ENCODE measurements at places on chromosomes 13 and 19. TPM values are rescaled to one million over a fixed set of nuclear protein-coding genes. Genes with fewer than 3 reads are reported as not detected.

DNA sequence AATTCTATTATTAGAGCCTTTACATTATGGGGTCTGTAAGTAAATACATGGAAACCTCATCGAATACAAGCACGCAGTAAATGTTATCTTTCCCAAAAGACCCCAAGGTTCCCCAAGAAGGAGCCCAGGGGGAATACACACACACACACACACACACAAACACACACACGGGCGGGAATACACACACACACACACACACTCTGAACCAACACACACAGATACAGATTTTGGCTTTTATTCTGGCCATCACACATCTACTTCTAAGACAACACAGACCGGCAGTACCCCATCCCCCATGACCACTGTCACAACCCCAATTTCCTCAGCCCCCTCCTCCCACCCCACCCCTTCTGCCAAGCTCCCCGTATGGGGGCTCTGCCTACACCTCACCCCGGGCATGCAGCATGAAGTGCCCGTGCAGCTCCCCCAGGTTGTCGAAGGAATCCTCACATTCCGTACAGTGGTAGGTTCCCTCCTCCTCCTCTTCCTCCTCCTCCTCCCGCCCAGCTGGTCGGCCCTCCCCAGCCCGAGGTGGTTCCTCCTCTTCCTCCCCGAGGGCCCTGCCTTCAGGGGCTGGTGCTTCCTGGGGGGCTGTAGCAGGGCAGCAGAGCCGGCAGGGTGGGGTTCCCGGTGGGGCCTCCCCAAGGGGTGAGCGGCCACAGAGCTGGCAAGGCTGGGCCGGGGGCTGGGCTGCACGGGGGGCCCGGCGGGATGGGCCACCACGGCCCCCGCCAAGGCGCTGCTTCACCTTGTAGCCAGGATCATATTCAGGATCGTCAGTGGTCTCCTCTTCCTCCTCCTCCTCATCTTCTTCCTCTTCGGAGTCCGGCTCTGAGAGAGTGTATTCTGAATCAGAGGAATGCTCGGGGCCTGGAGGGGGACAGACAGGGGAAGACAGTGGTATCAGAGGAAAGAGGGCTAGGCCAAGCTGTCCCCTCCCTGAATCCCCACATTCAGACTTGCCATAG is 4.4 kb upstream of the SRRM5 start:
- no peaks in the 10 kb centered on the region for H3K27me3 ChIP-seq
- no peak overlapping the region for H3K4me3 ChIP-seq
- H3K27ac ChIP-seq: no peak overlapping the region

DNA sequence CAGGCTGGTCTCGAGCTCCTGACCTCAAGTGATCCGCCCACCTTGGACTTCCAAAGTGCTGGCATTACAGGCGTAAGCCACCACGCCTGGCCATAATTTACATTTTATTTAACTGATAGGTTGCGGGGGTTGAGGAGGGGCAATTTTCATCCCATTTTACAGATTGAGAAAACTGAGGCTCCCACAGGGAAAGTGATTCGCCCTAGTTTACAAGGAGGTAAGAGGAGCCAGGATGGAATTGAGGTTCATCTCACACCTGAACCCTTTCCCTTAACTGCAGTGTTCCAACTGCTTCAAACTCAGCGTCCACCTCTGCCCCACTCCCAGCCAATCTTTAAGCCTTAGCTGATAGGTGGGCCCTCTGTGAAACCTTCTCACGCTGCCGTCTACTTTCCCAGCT is 4.0 kb upstream of the NAPA start:
- H3K27ac ChIP-seq: no peak overlapping the region
- H3K4me1 ChIP-seq: no peaks in the 10 kb centered on the region
- H3K4me3 ChIP-seq: no peak overlapping the region
- DNase-seq: no peak

- DNase-seq: no peak
- no peak overlapping the region for H3K27ac ChIP-seq
- no peaks in the 10 kb centered on the region for H3K27me3 ChIP-seq
- no peak overlapping the region for H3K4me3 ChIP-seq
- H3K36me3 ChIP-seq: no peaks in the 10 kb centered on the region
These were observed 1005.4 kb downstream of the OLFM4 start for GRCh38 chr13:54034047-54034446.

DACT3 gene
- total RNA-seq: 1.6 TPM

GDF15 gene
- total RNA-seq: 88.6 TPM

- H3K27me3 ChIP-seq: no peaks in the 10 kb centered on the region
- H3K4me3 ChIP-seq: peak within 1 kb of the TSS; percentile 90
- H3K27ac ChIP-seq: peak within 1 kb of the TSS; percentile 97
These were observed at the start of gene NFIC for GRCh38 chr19:3365836-3366752. Gene NFIC, plus strand, starts transcription at chr19:3366583. Its CDS starts 54 bp downstream, at chr19:3366637.

DNA sequence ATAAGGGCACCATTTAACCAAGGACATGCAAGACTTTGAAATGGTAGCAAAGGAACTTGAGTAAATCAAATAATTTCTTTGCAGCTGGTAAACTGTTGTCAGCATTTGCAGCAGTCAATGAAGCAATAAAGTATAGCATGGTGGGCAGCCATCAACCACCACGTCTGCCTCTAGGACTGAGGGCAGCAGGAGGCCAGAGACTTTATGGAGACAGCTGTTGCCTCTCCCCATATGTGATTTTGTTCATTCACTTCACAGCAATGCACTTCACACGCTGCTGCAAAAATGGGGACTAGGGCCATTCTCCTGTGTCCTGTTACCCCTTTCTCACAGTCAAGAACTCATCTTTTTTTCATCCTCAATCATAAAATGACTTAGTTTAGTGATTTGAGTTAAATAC is 51.3 kb upstream of the PCDH9 start:
- no peak overlapping the region for H3K27ac ChIP-seq
- DNase-seq: no peak
- no peaks in the 10 kb centered on the region for H3K27me3 ChIP-seq
- no peaks in the 10 kb centered on the region for H3K36me3 ChIP-seq
- H3K4me1 ChIP-seq: no peaks in the 10 kb centered on the region
- H3K4me3 ChIP-seq: no peak overlapping the region

DNA sequence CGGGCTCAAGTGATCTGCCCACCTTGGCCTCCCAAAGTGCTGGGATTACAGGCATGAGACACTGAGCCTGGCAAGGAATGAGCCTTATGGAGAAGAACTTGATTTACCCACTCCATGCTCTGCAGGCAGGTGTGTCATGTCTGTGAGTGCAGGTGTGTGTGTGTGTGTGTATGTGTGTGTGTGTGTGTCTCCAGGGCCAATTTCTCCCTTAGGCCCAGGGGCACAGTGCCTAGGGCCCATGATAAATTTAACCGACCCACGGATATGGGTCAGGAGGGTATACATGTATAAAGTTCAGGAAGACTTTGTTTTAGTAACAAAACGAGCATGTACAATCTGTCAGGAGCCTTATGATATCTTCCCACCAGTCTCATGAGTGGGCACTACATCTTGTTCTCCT is 4.6 kb upstream of the FOSB start:
- H3K36me3 ChIP-seq: no peaks in the 10 kb centered on the region
- H3K27me3 ChIP-seq: no peaks in the 10 kb centered on the region
- H3K4me3 ChIP-seq: no peak overlapping the region
- H3K27ac ChIP-seq: no peak overlapping the region

CD209 gene
- 0.42 TPM for total RNA-seq

DNA sequence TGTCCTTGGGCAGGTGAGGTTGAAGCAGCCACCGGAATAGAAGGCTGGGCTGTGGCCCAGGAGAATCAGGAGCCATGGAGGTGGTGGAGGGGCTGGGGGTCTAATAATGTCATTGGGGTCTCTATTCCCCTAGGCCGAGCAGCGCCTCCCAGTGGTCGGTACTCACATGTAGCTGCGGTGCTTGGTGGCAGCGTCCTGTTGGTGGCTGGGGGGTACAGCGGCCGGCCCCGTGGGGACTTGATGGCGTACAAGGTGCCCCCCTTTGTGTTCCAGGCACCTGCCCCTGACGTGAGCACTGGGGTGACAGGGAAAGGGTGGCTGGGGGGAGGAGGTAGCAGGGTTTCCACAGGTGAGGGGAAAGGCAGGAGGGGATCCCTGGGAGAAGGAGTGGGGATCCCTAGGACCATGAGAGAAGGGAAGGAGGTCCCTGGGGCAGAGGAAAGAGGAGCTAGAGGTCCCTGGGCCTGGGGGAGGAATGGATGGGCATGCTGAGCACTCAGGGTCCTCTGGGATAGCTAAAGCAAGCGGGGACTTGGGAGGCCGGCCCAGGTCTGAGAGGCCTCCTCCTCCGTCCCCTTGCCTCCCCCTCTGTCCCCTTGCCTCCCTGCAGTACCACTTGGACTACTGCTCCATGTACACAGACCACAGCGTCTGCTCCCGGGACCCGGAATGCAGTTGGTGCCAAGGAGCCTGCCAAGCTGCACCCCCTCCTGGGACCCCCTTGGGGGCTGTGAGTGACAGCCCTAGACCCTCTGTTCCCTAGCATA is 18.1 kb downstream of the MEGF8 start:
- H3K4me3 ChIP-seq: no peak overlapping the region
- H3K27ac ChIP-seq: no peak overlapping the region
- DNase-seq: no peak
- no peaks in the 10 kb centered on the region for H3K36me3 ChIP-seq
- H3K27me3 ChIP-seq: no peaks in the 10 kb centered on the region

DNA sequence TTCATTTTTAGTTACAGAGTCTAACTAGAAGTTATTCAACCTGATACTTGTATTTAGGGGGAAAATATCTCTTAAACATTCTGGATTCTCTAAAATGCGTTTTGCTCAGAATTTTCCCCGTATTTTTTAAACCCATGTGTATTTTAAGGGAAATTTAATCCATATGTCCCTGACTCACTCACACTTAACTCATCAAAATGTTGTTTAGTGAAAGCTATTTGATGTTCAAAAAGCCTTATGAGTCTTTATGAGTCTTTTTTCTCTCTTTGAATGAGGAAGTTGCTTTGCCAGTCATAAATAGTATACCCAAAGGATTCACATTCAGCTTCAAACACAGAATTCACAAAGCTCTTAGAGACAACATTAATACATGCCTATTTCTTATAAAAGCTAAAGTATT is 16.4 kb downstream of the MAB21L1 start:
- no peaks in the 10 kb centered on the region for H3K4me1 ChIP-seq
- H3K27ac ChIP-seq: no peak overlapping the region
- no peaks in the 10 kb centered on the region for H3K36me3 ChIP-seq
- DNase-seq: no peak

ZNF575 gene
- 0.99 TPM for total RNA-seq

SYCN gene
- not detected for total RNA-seq

Data from right lobe of liver (tissue), 6 donors.